ENCODE measurements at places on chromosomes 7 and 10.

GRCh38 chr10:96511044-96511945 is 2.4 kb downstream of the TLL2 start:
- peak; percentile 30 for DNase-seq
- H3K27ac ChIP-seq, result no peak overlapping the region
- no peak overlapping the region for H3K4me3 ChIP-seq
- peaks cover 48% of the 10 kb centered on the region for H3K27me3 ChIP-seq

DNA sequence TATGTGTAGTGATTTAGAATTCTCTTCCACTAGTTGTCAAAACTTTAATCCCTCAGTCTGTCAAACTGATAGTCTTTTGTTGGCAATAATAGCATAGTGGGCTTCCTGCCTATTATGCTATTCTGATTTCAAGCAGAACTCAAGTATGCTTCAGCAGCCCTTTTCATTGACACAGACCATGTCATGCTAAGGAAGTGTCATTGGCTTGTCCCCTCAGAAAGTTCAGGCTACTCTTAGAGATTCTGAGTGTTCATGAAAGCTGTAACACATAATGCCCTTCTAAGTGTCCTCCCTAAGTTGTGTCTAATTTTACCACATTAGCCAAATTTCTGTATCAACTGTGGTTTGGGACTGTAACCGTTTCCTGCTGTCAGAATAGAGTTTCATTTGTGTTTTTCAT is 198.7 kb downstream of the THSD7A start:
- H3K4me1 ChIP-seq, result no peaks in the 10 kb centered on the region
- H3K36me3 ChIP-seq, result no peaks in the 10 kb centered on the region
- H3K27ac ChIP-seq, result no peak overlapping the region
- H3K27me3 ChIP-seq, result no peaks in the 10 kb centered on the region

DNA sequence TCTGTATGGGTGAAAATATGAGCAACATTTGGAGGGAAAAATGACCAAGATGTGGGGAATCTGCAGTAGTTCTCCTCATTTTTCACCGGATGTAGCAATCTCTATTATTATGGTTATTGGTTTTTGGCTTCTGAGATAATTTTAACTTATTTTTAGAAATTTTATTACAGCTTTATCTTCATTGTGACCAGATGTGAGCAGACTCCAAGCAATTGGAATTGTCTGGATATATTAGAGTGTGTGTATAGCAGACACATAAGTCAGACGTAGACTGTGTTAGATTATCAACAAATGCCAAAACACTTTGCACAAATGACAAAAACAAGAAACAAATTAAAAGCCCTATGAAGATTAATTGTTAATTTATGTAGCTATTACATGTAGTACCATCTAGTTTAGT is 249.1 kb downstream of the DNAJB9 start:
- no peaks in the 10 kb centered on the region for H3K36me3 ChIP-seq
- no peak overlapping the region for H3K4me3 ChIP-seq

- H3K4me3 ChIP-seq, result peak overlapping the region; percentile 20
- DNase-seq, result no peak
- H3K27me3 ChIP-seq, result peaks cover 62% of the 10 kb centered on the region
- H3K27ac ChIP-seq, result peak overlapping the region; percentile 37
These were observed 6.5 kb downstream of the UNCX start for GRCh38 chr7:1238931-1239802.

- H3K4me3 ChIP-seq, result no peak overlapping the region
- DNase-seq, result no peak
- peaks cover 4% of the 10 kb centered on the region for H3K36me3 ChIP-seq
- H3K4me1 ChIP-seq, result peaks cover 19% of the 10 kb centered on the region
- H3K27me3 ChIP-seq, result peaks cover 11% of the 10 kb centered on the region
These were observed 49.8 kb upstream of the RAPGEF5 start for GRCh38 chr7:22406715-22407114.

- no peak overlapping the region for H3K4me3 ChIP-seq
- peaks cover 10% of the 10 kb centered on the region for H3K4me1 ChIP-seq
- H3K27ac ChIP-seq, result peak overlapping the region; percentile 37
These were observed 106.2 kb downstream of the DLG5 start for GRCh38 chr10:77820349-77820748.

- H3K27ac ChIP-seq, result no peak overlapping the region
- no peaks in the 10 kb centered on the region for H3K4me1 ChIP-seq
- no peak overlapping the region for H3K4me3 ChIP-seq
- H3K27me3 ChIP-seq, result no peaks in the 10 kb centered on the region
- no peaks in the 10 kb centered on the region for H3K36me3 ChIP-seq
- no peak for DNase-seq
These were observed 369.0 kb downstream of the PARD3 start for GRCh38 chr10:34446049-34446448.

- no peaks in the 10 kb centered on the region for H3K4me1 ChIP-seq
- no peaks in the 10 kb centered on the region for H3K27me3 ChIP-seq
- no peak overlapping the region for H3K4me3 ChIP-seq
- DNase-seq, result no peak
These were observed 69.8 kb upstream of the PLXNA4 start for GRCh38 chr7:132646052-132646451.

- H3K4me3 ChIP-seq, result no peak overlapping the region
- H3K27me3 ChIP-seq, result peaks cover 2% of the 10 kb centered on the region
- DNase-seq, result no peak
- H3K27ac ChIP-seq, result no peak overlapping the region
These were observed 13.9 kb upstream of the PWWP2B start for GRCh38 chr10:132383101-132383500.

DNA sequence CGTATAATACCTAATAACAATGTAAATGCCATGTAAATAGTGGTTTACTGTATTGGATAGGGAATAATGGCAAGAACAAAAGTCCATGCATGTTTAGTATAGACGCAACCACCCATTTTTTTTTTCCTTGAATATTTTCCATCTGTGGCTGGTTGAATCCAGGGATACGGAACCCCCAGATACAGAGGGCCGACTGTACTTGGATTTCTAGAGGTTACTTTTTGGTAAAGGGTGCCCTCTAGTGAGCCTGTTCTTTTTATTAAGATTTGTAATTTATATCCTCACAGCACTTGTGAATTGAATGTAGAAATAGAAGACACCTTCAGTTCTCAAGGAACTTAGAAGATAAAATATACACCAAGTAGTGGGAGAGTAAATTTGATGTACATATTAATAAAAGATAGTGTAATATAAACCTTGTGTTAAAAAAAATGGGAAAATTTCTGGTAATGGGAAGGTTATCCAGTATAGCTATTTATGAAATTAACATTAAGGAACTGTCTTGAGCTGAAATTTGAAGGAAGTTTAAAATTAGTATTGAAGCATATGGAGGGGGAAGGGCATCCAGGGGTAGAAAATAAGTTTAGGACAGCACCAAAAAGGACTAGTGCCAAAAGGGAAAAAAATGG is 32.0 kb downstream of the EXOC6 start:
- no peak overlapping the region for H3K27ac ChIP-seq
- H3K4me1 ChIP-seq, result peaks cover 12% of the 10 kb centered on the region
- H3K4me3 ChIP-seq, result no peak overlapping the region
- no peaks in the 10 kb centered on the region for H3K27me3 ChIP-seq
- H3K36me3 ChIP-seq, result no peaks in the 10 kb centered on the region

DNA sequence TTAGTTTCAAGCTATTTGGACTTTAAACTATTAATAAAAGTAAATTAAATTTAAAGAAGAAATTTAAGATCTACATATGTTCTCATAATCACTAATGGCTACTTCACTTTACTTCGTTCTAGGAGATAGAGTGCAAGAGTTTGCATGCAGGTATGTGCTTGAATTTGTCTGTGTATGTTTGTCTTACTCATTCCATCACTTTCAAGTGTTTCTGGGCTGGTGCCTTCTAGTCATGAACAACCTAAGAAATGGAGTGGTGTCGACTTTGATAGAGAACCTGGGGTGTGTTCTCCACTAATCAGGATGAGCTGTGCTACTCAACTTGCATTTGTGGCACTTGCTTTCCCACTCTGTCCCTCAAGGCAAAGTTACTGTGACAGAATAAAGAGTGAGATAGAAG is 169.9 kb downstream of the KCND2 start:
- no peaks in the 10 kb centered on the region for H3K27me3 ChIP-seq
- no peak for DNase-seq
- no peak overlapping the region for H3K4me3 ChIP-seq
- H3K36me3 ChIP-seq, result no peaks in the 10 kb centered on the region
- H3K27ac ChIP-seq, result no peak overlapping the region

- H3K27me3 ChIP-seq, result peaks cover 7% of the 10 kb centered on the region
- no peak overlapping the region for H3K27ac ChIP-seq
- peak; percentile 44 for DNase-seq
- no peaks in the 10 kb centered on the region for H3K36me3 ChIP-seq
- peaks cover 14% of the 10 kb centered on the region for H3K4me1 ChIP-seq
These were observed 51.2 kb upstream of the GTF2I start for GRCh38 chr7:74606101-74606908.

DNA sequence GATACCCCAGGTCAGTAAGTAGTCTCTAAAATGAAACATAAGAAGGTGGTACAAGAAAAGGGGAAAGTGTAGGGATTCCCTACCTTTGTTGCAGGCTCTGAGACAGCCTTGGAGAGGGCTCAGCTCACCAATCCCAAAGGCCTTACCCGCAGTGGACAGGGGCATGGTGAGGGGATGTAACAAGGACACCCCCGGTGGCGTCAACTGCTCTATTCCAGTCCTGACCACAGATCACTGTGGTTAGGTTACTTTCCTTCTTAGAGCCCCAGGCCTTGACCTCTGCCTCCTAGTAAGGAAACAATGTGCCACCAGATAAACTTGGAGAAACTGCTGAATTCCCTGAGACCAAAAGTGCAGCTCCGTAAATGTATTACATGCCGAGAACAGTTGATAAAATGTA is 17.5 kb downstream of the PLXNA4 start:
- H3K4me3 ChIP-seq, result no peak overlapping the region
- H3K27me3 ChIP-seq, result peaks cover 28% of the 10 kb centered on the region
- DNase-seq, result no peak
- peak overlapping the region; percentile 20 for H3K27ac ChIP-seq
- H3K4me1 ChIP-seq, result peaks cover 47% of the 10 kb centered on the region

GRCh38 chr7:158013085-158013668 is 574.4 kb downstream of the PTPRN2 start:
- H3K4me3 ChIP-seq, result no peak overlapping the region
- no peak overlapping the region for H3K27ac ChIP-seq
- peaks cover 8% of the 10 kb centered on the region for H3K4me1 ChIP-seq
- DNase-seq, result no peak
- no peaks in the 10 kb centered on the region for H3K27me3 ChIP-seq

DNA sequence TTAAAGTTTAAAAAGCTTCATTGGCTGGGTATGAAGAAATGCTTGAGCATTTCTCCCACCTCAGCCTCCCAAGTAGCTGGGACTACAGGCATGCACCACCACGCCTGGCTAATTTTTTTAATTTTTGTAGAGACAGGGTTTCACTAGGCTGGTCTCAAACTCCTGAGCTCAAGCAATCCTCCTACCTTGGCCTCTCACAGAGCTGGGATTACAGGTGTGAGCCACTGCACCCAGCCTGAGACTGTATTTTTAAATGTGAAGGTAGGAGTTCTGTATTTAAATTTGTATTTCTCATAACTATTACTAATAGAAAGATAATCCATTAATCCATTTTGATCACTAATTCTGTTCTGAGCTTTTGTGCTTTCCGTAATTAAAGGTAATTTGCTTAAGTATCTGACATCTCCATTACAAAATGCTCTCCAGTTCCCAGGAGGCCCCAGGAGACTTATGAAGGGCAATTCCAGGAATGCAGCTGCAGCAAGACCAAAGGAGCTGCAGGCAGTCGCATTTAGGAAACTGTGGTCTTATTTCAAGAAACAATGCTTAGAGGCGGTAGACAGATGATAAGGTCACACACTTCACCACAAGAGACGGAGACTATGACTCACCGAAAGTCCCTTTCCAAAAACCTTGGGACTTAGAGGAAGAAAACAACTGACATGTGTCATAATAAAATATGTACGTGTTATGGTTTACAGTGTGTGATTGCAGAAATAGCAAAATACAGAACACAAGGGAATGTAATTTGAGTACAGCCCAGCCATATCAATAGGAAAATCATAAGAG is 23.3 kb downstream of the YAE1 start:
- H3K4me3 ChIP-seq, result peak overlapping the region; percentile 35
- H3K36me3 ChIP-seq, result peaks cover 5% of the 10 kb centered on the region
- H3K27ac ChIP-seq, result peak overlapping the region; percentile 14

DNA sequence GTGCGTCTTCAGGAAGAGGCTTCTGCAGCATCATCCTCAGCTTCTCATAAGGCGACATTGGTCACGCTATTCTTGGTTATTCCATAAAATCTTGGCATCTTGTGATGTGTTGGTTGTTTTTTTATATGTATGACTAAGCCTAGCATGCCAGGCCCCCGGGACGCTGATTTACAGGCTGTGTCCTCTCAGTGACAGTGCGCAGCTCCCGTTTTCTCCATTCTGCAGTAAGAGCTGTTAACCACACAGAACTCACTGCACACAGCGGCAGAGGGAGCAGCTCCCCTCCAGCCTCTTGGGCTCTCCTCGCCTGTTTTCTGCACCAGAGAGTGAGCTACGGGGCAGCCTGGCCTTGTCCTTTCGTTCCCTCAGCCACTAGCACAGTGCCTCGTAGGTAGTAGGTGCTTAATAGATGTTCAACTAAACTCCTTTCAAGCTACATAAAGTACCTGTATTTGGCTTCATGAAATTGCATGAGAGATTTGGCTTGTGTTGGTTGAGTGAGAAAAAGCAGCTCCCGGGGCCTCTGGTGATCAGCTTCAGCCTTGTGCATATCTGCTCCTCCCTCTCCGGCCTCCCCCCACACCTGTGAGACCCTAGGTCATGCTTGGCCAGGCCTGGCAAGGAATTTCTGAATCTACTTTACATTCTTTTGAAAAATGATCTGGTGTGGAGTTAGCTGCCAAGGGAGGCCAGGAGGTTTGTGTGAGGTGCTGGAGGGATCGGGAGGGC is 116.2 kb downstream of the WDR37 start:
- no peaks in the 10 kb centered on the region for H3K36me3 ChIP-seq
- H3K4me1 ChIP-seq, result peaks cover 5% of the 10 kb centered on the region
- no peak overlapping the region for H3K4me3 ChIP-seq
- H3K27ac ChIP-seq, result no peak overlapping the region
- no peak for DNase-seq

DNA sequence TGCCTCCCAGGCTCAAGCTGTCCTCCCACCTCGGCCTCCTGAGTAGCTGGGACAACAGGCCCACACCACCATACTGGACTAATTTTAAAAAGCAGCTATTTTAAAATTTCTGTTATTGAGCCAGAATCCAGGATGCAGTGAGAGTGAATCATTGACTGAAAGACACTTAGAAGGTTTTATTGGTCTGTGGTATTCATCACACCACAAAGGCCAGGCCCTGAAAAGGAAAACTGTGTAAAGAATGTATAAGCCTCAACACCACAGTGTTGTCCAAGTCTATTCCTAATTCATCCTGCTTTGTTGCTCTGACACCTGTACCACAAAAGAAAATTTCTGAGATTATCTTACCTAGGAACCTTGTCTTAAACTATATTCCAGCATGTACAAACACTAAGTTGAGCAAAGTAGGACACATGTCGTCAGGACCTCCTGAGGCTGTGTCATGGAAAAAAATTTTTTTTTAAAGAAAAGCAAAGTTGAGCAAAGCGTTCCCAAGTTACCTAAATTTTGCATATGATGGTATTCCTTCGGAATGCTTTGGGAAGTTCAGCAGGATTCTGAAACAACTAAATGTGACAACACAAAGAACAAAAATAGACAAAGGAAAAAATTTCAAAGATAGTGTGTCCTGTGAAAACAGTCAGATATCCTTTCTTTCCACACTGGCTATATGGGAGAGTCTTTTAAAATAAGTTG is 129.6 kb upstream of the MKLN1 start:
- no peak overlapping the region for H3K4me3 ChIP-seq
- no peak overlapping the region for H3K27ac ChIP-seq
- no peak for DNase-seq
- no peaks in the 10 kb centered on the region for H3K36me3 ChIP-seq
